ENCODE measurements at places on chromosomes 11 and 22.

DNA sequence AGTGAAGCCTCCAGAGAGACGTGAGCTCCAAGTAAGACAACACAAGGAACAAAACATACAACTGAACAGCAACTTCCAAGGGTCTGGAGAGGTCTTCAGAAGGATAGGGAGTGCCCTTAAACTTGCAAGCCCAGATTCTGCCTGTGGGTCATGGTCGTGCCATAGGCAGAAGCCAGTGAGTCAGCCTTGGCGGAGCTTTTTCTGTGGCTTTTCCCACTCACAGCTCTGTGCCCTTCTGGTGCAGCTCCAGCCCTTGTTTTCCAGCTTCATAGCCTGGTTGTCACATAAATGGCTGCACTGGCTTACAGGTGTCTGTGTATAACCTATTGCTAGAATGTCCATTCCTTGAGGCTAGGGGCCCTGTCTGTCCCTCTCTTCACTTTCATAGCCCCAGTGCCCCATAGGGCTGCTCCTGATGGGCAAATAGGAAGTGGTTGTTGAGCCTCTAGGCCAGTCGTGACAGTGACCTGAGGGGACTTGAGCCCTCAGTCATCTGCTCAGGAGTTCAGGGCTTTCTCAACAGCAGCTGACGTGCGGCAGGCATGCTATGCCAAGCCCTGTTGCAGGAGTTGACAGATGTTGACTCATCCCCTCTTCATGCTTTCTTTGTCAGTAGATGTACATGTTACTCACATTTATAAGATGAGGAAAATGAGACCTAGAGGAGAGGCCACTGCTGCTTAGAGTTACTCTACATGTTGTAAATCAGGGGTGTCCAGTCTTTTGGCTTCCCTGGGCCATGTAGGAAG is 7.4 kb downstream of the MED15 start:
- DNase-seq = no peak

GRCh38 chr22:49010070-49010863 is 817.4 kb downstream of the BRD1 start:
- no peak for DNase-seq

DNA sequence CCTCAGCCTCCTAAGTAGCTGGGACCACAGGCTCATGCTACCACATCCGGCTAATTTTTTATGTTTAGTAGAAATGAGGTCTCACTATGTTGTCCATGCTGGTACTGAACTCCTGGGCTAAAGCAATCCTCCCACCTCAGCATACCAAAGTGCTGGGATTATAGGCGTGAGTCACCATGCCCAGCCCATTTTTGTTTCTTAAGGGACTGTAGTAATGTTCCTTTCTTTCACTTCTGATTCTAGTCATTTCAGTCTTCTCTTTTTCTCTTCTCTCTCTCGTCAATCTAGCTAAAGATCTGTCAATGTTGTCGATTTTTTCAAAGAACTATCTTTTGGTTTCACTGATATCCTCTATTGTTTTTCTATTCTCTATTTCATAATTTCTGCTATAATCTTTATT is 111.0 kb upstream of the APOA1 start:
- peak; percentile 42 for DNase-seq

- no peak for DNase-seq
These were observed 29.0 kb upstream of the FGF3 start for GRCh38 chr11:69848201-69848600.

- DNase-seq = no peak
These were observed 226.3 kb downstream of the DDX10 start for GRCh38 chr11:108891143-108891542.

DNA sequence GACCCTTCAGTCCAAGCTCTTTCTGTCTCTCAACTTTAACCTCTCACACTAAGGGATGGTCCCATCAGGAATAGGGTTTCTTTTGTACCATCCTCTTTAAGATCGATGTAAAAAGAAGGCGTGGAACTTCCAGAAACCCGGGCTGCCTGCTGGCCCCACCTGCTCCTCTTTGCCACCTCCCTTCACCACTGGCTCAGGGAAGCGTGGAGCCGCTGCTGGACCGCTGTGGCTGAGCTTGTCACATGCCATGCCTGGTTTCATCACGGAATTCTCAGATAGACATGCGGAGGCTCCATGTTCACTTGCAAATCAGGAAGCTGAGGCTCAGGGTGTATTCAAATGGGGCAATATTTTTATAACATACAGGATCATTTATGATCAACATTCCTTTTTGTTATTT is 399.7 kb downstream of the BRD1 start:
- no peak for DNase-seq

DNA sequence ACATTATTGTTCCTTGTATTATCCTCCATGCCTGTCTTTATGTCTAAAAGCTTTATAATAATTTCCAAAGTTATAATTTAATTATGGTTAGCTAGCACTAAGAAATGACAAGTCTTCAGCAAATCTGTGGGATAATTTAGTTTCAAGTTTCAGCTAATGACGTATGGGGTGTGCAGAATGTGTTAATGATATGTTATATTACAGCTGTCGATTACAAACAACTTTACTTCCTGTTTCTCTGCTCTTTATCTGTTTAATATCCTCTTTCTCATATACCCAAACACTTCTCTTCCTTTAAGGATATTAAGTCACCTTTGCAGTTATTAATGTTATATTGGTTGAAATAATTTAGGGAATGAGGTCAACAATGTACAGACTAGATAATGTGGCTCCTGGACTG is 161.8 kb downstream of the CASP12 start:
- DNase-seq = no peak

DNA sequence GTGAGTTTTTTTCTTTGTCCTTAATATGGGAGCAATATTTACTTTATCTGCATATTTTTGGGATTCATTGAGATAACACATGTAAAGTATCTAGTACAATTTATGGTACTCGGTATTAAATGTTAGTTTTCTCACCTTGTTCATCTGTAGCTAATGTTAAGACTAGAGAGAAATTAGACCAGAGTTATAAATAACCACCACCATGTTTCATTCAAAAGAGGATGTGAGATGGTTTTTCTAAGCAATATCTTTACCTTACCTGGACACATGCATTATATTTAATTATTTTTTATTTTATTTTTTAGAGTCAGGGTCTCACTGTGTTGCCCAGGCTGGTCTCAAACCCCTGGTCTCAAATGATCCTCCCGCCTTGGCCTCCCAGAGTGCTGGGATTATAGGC is 18.4 kb downstream of the ARHGAP42 start:
- DNase-seq = no peak

GRCh38 chr22:43257549-43257948 is 70.6 kb upstream of the TTLL12 start:
- no peak for DNase-seq

- DNase-seq = no peak
These were observed 815 bp upstream of the MS4A6A start for GRCh38 chr11:60183591-60184205.

- no peak for DNase-seq
These were observed 17.6 kb upstream of the MGAT3 start for GRCh38 chr22:39439170-39439569.

- no peak for DNase-seq
These were observed 1.9 kb upstream of the ATL3 start for GRCh38 chr11:63672936-63673539.

- no peak for DNase-seq
These were observed 2.1 kb downstream of the SSTR3 start for GRCh38 chr22:37210041-37210803.

DNA sequence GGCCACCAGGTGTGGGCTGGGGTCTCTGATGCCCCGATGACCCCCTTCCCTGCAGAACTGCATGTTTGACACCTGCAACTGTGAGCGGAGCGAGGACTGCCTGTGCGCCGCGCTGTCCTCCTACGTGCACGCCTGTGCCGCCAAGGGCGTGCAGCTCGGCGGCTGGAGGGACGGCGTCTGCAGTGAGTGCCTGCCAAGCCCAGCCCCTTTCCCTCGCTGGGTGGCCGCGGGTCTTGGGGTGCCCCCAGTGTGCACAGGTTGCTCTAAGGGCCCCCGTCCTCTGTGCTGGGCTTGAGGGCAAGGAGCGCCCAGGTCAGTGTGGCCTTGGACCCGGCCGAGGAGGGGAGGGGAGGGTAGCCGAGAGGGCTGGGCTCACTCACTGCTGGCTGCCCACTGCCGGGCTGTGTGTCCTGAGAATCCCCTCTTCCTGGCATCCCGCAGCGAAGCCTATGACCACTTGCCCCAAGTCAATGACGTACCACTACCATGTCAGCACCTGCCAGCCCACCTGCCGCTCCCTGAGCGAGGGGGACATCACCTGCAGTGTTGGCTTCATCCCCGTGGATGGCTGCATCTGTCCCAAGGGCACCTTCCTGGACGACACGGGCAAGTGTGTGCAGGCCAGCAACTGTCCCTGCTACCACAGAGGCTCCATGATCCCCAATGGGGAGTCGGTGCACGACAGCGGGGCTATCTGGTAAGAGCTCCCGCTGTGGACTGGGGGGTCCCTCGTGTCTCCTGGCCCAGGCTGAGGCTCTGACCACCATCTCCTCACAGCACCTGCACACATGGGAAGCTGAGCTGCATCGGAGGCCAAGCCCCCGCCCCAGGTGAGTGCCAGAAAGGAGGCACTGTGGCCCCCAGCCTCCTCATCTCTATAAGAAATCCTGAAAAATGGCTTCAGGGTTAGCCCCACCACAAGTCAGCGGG is 17.0 kb downstream of the MUC5AC start:
- DNase-seq = no peak

GRCh38 chr22:45585946-45586540 is 83.4 kb downstream of the FBLN1 start:
- DNase-seq = no peak

DNA sequence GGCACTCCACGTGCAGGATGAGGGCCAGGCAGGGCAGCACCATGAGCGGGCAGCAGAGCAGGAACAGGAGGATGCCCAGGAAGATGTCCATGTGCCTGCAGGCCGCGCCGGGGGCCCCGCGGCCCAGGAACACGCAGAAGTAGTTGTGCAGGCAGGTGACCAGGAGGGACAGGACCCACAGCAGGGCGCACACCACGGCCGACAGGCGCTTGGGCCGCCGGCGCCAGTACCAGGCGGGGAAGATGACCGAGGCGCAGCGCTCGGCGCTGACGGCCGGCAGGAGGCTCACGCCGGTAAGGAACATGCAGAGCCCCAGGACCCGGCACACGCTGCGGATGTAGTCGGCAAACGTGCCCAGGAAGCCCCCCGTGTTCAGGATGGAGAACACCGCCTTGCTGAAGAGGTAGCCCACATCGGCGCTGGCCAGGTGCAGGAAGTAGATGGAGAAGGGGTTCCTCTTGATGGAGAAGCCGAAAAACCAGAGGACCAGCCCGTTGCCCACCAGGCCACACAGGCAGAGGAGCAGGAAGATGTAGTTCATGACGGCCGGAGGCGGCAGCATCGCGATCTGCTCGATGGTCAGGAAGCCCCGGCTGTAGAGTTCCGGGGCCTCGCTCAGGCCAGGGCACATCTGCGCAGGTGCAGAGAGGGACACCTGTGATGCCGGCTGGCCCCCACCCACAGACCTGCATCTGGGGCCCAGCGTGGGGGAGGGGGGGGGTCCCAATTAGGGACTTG is 7.2 kb downstream of the MRGPRF start:
- DNase-seq = no peak

DNA sequence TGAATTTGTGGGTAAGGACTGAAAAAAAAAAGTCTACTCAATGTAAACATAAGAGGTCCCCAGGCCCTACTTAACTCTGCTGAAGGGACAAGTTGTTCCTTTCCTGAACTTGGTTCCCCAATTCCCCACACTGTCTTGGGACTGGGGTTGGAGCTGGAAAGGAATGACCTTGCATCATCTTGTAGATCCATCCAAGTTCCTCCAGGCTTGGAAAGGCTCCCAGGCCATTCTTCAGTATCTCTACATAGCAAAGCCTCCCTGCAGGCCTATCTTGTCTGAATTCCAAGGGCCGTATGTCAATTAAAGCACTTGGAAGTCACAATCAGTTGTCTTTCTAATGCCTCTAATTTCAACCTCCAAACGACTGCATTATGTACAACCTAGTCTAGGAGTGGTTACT is 361.2 kb downstream of the TMEM135 start:
- DNase-seq = no peak

- DNase-seq = no peak
These were observed 21.0 kb upstream of the UVRAG start for GRCh38 chr11:75793966-75794365.

GRCh38 chr22:21759646-21760376 is 24.2 kb upstream of the YPEL1 start:
- no peak for DNase-seq

- DNase-seq = no peak
These were observed 34.0 kb upstream of the FADD start for GRCh38 chr11:70169127-70169526.

DNA sequence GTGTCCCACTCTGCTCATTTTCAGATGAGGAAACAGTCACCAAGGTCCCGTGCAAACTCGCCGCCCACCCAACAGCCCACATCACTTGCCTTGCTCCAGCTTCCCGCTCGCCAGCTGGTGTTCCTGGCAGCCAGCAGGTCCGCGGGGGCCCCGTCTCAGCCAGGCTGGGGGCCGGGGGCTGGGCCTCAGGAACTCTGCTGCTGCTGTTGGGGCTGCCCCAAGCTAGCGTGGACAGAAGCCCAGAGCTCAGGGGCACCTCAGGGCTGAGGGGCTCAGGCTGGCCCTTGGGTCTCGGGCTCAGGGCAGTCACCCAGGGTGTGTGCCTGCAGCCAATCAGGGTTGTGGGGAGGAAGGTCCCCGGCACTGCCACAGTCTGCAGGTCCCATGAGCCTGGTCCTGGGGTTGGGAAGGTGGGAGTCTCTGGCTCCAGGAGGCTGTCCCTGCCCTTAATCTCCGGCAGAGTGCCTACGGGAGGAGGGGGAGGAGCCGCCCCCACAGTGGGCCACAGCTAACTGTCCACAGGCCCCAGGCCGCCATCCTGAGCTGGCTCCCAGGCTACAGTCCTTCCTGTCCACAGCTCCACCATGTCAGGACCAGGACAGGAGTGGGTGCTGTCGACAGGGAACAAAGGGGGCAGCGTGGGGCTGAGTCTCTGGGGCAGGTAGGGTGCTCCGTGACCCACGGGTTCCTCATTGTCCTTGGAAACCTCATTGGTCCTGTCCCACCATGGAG is 65.2 kb downstream of the ARFGAP3 start:
- DNase-seq = no peak

GRCh38 chr22:31556627-31557203 is 60.4 kb downstream of the SFI1 start:
- DNase-seq = peak; percentile 6

DNA sequence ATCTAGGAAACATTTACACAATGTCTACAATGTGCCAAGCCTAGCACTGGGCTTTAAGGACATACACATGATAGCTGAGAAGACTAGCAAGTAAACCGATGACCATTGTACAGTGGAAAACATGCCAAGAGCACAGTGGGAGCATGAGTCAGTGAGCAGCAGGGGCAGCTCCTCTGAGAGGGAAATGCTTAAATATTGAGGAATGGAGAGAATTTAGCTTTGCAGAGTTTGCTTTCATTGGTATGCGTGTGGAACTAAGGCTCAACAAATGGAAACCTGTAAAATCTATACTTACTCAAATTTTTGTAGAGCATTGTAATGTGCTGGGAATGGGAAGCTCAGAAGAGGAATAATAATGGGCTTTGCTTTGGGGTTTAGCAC is 282.3 kb downstream of the ST3GAL4 start:
- no peak for DNase-seq

DNA sequence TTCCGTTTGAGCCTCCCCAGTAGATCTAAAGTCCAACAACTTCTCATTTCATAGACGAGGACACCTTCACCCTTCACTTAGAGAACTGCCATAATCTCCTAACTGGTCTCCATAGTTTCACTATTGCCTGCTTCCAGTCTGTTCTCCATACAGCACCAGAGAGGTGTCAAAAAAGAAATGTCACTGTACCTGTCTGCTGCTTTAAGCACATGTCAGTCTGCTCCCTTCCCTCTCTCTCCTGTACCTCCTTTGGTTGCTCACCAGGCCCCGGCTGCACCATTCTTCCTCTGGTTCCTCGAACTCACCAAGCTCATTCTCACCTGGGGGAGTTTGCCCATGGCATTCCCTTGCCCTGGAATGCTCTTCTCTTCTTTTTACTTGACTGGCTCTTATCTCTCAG is 75.8 kb downstream of the NAV2 start:
- DNase-seq = no peak
